ENCODE measurements at places on chromosomes 5 and 9.

DNA sequence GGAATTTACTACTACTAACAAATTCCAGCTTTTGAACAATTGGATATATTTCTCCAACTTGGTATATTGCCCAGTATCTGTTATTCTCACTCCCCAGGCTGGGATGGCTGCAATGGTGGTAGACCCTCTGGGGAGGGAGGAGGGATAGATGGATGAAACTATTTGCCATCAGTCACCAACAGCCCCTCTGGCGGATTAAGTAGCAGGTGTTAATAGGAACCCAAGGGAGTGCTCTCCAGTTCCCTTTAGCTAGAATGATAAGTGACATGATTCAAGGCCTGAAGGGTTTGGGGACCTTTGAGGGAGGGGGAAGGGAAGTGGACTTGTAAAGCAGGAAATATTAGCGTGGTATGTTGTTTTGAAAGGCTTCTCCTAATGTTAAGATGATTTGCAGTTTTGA, 824.0 kb upstream of the ARRDC3 start:
- DNase-seq, result no peak

GRCh38 chr9:13845460-13845859, 468.5 kb downstream of the NFIB start:
- DNase-seq, result no peak

DNA sequence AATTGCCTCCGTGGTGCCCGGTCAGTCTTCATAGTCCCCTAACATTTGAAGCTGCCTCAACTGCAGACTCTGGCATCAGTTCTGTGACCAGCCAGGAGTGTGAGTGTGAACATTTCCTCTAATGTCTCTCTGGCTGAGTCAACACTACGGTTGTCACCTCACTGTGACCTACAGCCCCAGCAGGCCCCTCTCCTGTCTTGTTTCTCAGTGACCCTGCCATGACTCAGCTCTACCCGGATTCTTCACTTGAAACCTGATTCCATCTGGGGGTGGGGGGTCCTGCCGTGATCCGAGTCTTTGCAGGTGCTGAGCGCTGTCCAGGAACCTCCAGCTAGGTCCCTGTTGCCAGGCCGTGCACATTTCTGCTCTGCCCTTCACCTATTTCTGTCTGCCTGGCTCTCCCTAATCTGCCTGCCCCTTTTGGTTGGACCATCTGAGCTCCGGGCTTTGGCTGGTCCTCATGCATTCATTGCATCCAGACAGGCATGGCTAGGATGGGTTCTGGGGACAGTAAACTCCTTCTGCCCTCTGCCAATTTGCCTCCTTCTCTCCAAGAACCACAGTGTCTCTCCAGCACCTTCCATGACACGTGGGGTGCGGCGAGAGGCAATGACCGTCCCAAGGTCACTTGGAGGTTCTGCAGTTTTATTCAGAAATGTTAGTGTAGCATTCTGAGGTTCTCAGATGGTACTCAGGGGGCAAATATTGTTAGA, 24.2 kb downstream of the STC2 start:
- DNase-seq, result no peak

DNA sequence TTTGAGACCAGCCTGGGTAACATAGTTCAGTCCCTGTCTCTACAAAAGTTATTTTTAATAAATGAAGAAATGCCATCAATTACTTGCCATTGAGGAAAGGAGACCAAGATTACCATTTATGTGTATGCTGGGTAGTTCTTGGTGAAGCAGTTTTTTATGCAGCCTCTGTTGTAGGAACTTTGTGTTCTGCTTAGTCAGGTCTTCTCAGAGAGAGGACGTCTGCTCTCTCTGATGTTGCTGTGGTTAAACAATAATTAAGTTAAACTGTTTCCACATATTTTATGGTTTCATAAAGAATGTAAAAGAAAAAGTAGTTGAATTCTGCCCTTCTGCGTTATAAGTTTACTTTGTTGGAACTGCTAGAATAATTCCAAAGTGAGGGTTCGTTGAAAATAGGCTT, 210.5 kb downstream of the KDM4C start:
- no peak for DNase-seq

- no peak for DNase-seq
Measured at GRCh38 chr9:131443648-131444047, 49.8 kb downstream of the PRRC2B start.

GRCh38 chr5:175470781-175471180, 7.6 kb upstream of the SFXN1 start:
- no peak for DNase-seq

- no peak for DNase-seq
Measured at GRCh38 chr5:10471677-10472076, 30.0 kb downstream of the ROPN1L start.

- DNase-seq, result no peak
Measured at GRCh38 chr5:142178651-142179050, 70.1 kb downstream of the NDFIP1 start.

DNA sequence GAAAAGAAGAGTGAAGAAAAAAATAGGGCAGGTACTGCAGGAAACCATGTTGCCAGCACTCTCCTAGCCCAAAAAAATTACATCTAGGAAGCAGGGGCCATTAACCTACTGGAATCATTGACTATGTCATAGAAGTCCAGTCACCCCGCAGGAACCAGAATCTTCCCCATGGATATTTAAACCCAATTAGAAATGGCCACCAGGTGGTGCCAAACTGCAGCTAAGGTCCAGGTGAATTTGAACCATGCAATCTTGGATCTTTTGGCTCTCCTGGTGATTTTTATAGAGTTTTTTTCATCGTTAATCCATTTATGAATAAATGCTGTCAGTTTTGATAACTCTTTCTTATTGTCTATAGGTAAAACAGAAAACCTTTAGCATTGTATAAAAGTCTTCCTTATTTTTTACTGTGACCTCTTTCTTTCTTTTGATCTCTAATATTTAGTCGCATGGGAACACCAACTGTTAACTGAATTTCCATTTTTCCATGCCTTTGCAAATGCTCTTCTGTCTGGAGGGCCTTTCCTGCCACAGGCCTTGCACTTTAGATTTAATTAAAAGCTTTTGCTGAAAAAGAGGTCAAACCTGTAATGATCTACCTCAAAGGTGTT, 147.5 kb upstream of the FGF10 start:
- DNase-seq, result peak; percentile 3

- DNase-seq, result no peak
Measured at GRCh38 chr5:64165500-64166200, at the start of gene RNF180. Gene RNF180, plus strand, starts transcription at chr5:64165843. Its CDS starts 34,965 bp downstream, at chr5:64200808.

DNA sequence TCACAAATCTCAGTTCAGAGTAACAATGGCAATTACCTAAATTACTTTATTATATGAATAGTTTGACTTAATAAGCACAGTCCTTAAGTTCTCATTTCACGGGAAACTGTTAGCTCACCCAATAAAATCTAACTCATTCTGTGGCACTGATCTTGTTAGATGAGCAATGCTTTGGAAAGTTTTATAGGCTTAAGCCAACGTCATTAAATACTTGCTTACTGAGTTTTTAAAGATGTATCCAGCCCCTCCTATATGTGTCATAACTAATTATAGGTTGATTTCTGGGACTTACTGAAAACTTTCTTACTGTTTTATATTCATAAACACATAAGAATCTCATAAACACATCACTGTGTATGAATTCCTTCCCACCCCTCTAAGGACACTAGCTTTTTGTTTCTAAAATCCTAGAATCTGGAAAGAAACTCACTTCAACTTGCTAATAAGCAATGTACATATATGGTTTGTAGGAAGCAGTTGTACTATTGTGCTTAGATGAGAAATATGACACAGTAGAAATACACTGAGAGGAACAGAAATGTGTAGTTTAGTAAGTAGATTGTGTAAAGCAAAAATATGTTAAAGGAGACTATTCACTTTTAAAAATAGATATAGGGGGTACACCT, 14.1 kb upstream of the MARCOL start:
- DNase-seq, result no peak

- DNase-seq, result no peak
Measured at GRCh38 chr5:38825494-38825893, 20.3 kb upstream of the OSMR start.

GRCh38 chr5:103216137-103216536, 42.4 kb upstream of the MACIR start:
- DNase-seq, result peak; percentile 49

DNA sequence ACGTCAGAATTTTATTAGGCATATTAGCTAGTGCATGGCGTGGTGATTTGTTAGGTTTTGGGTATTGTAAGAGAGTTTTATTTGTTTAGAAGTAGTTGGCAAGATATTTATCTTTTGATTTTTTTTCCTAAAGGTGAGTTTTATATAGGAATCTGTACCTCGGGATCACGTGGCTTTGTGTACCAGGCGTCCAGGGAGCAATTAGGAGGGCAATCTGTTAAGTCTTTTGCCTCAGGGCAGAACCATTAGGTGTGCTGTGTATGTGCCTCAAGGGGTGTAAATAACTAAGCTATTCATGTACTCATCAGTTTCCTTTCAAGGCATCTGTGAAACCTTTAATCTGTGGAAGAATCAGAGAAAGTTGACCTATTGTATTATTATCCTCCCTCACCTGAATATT, 39.4 kb downstream of the ZSWIM6 start:
- no peak for DNase-seq

DNA sequence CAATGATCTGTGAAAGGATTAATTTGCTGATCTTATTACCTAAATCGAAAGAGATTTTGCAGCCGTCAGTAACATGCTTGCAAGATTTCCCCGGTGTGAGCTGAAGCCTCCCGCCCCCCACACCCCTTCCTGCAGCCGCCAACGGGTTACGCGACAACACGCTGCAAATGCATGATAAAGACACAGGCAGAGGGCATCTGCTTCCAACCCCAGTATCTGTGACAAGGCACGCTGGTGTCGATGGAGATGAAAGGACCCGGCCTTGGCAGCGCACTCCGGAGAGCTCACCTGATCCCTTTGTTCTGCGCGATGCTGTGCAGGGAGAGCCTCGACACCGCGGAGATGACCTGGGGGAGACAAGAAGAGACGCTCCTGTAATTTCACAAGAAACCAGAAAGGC, 122.9 kb upstream of the SARDH start:
- DNase-seq, result no peak

DNA sequence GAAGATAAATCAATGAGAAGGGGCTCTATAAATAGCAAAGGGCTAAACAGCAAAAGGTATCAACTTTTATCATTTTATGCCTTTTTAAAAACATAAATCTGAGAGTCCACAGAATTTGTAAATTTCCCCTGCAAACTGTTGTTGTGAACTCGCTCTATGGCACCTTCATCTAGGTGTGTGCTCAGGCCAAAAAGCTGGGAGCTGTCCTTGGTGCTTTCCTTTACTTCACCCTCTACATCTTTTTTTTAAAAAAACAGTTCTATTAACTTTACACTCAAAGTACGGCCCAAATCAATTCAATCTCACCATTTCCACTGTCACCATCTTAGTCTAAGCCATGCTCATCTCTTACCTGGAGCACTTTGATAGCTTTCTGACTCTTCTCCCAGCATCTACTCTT, 108.2 kb upstream of the GPR151 start:
- no peak for DNase-seq

- DNase-seq, result no peak
Measured at GRCh38 chr9:136757751-136758140, 297 bp downstream of the LCN8 start.

DNA sequence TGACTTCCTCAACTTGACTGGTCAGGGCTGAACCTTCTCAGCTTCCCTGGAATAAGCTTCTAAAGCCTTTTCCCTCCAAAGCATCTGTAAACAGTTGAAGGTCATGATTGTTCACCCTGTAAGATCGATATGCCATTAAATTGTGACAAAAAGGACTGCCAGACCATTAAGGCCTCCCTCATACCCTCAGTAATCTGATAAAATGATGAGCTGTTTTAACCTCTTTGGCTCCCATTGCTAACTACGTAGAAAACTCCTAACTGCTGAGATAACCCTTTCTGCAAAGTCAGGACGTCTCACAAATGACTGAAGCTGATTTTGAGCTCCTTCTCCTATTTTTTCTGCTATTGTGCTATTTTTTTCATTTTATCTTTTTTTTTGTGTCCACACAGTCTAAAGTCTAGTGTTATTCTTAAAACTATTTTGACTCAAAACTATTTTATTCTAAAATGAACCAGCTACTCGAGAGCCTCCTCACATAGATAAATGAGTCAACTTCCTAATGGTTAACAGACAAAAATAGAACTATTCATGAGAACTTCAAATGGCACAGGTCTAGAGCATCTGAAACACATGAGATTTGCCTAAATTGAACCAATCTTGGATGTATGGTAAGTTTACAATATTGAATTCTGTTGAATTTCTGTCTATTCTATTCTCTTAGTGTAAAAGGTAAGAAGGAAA, 395.6 kb upstream of the TLE4 start:
- DNase-seq, result no peak

GRCh38 chr9:13186091-13186490, 93.4 kb downstream of the MPDZ start:
- no peak for DNase-seq

Data from inflammatory macrophage (primary cell).